ENCODE measurements at places on chromosomes 5 and 9.

GRCh38 chr9:136329211-136329627 is 1.9 kb downstream of the GPSM1 start:
- DNase-seq, result no peak

DNA sequence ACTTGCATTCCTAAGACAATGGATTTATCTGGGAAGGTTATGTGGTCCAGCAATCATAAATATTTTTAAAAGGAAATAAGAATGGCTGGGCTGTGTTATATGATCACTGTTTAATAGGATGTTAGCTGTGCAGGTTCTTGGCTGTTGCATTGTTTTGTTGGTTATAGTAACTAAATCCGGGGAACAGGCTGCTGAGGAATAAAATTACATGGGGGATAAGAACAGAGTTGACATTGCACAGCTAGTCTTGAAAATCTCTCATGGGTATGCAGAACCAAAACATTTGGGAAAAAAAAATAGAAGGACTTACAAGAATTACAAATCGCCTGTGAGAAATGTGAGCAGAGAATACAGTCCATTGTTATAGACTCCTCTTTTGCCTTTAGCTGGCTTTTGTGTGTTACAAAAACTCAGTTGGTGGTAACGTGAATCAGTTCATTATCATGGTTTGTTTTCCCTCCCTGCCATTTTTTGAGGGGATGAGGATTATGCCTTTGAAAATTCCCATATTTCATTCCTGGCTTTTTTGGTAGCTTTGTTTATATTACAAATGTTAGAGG is 375.3 kb upstream of the DAB2 start:
- no peak for DNase-seq

DNA sequence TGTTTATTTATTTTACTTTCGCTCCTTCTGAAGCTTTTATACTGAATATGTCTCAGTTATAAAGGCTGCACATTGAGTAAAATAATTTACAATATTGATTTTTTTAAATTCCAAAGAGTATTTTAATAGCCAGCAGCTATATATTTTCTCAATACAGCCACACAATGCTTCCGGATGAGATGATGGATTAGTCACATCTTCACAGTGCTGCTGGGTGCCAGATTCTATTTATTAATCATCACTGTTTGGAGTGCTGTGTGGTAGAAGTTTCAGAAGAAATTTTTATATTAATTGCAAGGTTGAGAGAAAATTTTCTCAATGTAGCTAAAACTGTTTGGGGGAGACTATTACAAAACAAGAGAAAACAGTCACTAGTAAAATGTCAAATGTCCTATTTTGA is 989.8 kb downstream of the TLE4 start:
- DNase-seq, result peak; percentile 26

GRCh38 chr5:92890841-92891244 is 690.2 kb downstream of the NR2F1-AS1 start:
- DNase-seq, result no peak

GRCh38 chr5:92927291-92927778 is 653.7 kb downstream of the NR2F1-AS1 start:
- no peak for DNase-seq

DNA sequence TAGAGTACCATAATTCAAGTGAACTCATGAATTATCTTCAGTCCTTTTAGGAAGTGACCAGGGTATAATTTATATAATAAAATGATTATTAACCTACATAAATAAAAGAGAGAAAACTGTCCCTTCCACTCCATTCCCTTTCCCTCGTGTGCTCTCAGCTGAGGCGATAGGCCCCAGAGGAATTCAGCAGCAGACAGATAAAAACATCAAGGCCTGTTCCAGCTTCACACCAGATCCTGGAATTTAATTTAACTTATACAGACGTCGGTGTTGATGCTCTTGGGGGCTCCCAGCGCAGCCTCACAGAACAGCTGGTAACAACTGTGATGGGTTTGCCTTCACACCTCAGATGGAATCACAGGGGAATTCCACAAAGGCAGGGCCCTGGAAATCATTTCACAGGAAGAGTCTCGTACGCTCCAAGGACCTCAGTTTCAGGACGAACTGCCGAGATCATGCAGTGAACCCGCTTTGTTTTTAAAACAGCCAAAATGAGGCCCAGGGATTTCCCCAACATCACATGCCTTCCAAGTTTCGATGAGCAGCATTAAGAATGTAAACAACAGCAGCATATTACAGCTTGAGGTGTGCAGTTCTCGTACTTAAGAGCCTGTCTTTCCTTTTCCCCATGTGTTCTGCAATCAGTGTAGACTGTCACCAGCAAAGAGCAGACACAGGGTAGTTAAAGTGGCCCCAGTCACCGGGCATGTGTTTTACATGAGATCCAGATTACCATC is 73.6 kb upstream of the ALDH1B1 start:
- DNase-seq, result peak; percentile 11

DNA sequence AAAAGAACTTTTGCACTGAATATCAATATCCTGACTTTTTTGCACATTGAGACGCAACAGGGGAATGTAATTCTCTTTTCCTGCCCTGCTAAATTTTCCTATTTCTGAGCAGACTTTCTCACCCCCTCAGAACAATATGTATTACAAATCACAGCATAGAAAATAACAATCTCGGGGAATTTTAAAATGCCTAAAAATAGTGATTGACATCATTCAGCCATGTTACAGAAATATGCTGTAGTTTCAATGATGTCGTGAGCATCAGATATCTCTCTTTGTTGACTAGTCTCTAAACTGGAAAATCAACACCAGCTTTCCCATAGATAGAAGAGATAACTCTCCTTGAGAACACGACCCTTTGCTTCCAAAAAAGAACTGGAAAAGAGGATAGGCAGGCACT is 166.7 kb downstream of the ZDHHC21 start:
- DNase-seq, result no peak

DNA sequence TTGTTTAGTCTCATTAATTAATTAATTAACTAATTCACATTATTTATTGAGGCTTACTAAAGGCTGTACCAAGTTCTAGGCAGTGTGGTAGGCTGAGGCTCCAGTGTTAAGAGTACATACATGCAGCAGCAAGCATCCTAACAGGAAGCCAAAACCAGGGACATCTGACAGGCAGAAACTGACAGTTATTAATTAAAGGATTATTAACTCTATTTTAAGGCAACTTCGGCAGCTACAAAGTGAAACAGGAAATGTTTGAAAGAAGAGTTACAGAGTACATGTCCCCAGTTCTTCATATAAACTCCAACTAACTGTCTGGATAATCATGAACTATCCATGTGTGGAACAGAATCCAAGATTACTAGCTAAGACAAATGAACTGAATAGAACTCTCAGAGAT is 39.3 kb upstream of the GABRB2 start:
- no peak for DNase-seq

DNA sequence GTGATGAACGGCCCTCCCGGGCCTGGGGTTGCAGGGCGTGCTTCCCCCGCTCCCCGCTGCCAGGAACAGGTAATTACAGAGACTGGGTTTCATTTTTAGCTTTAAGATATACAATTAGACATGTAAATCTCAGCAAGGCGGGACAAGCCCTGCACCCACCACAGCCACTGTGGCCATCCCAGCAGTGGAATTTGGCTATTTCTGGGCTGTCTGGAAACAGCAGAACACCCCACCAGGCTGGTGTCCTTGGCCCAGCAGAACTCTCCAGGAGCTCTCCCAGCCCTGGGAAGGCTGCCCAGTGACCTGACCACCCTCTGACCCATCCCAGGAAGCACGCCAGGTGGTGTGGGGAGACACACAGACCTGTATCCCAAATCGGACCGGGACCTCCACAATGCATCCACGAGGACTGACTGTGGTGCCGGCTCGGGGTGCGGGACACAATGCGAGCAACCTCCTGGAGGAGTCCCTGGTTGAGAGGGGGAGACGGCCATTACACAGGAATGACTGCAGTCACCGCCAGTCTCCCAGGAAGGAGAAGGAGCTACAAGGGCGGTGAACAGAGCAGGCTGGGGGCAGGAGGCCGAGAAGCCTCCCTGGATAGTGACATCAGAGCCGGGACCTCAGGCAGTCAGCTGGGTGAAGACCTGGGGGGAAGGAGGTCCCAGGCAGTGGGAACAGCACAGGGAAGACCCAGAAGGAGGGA is 17.3 kb downstream of the EEIG1 start:
- DNase-seq, result no peak

DNA sequence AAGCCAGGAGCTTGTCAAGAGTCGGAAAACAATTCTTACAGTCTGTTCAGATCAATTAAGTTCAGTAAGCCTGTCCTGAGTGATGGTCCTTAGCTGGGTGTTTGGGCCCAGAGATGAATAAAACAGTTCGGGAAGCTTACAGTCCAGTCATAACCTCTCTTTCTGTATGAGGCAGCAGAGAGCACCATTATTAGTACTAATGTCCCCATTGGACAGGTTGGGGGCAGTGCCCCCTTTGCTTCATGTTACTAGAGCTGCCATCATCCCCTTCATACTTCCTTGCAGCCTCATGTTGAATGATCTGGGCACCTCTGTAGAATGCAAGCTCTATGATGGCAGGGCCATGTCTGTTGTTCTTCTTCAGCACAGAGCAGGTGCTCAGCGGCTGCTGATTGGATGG is 9.8 kb downstream of the DOCK2 start:
- DNase-seq, result no peak

- no peak for DNase-seq
These were observed 6.1 kb upstream of the TMEM252 start for GRCh38 chr9:68546596-68547390.

All from brain microvascular endothelial cell (primary cell).